ENCODE measurements at places on chromosomes 5 and 9. TPM values are rescaled to one million over a fixed set of nuclear protein-coding genes. Genes with fewer than 3 reads are reported as not detected.

DNA sequence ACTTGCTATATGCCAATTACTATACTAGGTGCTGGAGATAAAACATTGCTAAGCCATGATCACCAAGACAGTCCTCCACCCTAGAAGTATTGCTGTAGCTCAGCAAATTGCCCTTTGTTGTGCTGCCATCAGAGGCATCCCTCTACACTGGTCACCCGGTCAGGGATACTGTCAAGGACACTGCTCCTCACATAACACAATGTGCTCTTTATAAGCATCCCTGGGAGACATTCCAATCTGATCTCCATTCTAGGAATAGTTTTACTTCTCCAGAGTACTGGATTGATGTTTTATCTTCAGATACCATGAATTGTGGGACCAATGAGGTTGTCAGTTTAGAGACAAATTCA, 10.4 kb upstream of the DNAJA1 start:
- no peak for DNase-seq

DNA sequence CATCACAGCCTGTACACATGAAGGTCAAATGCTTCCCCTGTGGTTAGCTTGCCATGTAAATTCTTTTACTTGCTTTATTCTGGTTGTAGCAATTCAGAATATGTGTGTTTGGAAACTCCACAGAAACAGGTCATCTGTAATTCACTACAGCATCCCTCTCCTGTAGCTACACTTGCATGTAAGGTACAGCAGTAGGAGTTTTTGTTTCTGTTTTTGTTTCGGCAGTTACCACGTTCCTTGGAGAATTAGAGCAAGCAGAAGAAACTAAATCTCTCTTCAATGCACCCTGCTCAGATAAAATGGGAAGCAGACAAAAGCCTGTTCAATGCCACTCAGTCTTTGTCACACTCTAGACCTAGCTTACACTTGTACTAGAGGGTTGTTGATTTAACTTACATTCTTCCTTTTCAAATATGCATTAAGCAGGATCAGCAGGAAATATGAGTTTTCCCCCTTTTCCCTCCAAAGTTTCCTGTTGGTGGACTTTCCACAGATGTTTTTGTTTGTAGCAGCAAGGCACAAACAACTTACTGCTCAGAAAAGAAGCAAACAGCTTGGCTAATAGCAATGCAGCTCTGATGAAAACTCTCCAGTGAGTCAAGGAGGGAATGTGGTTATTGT, 80.9 kb downstream of the YIPF5 start:
- no peak for DNase-seq

DNA sequence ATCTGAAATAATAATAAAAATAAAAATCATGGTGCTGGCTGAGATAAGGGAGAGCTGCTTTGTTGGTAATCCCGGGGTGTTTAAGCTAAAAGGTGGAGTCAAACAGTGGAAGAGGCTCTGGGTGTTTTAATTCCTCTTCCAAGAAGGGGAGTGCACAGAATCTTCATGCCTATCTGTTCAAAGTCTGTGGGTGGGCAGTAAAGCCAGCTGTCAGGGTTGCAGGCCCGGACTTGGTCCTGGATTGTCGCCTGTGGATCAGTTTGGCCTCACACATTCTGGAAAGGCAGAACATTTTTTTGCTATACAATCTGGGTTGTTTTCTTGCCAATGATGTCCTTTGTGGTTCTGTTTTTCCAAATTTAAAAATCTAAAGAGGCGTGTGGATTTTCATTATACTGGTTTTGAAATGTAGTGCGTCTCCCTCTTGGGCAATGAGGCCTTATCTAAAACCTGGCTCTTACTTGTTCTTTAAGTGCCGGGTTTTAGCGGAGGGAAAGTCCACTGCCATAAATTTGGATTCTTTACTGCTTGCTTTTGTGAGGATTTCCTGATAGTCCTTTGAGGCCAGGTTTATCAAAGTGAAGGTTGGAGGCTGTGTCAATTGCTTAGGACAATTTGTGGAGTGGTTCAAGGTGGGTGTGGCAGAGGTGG, 5.8 kb downstream of the ANKDD1B start:
- DNase-seq: no peak

- peak; percentile 85 for DNase-seq
Observed at GRCh38 chr5:132388244-132389050, 18.9 kb downstream of the SLC22A5 start.

GRCh38 chr9:101311758-101312420, 72.9 kb downstream of the BAAT start:
- DNase-seq: no peak

- no peak for DNase-seq
Observed at GRCh38 chr5:180289966-180290365, 1.9 kb downstream of the MAPK9 start.

GRCh38 chr5:113487781-113488644, at the start of gene MCC:
Gene MCC, minus strand, starts transcription at chr5:113488453.
- DNase-seq: peak; percentile 88

DNA sequence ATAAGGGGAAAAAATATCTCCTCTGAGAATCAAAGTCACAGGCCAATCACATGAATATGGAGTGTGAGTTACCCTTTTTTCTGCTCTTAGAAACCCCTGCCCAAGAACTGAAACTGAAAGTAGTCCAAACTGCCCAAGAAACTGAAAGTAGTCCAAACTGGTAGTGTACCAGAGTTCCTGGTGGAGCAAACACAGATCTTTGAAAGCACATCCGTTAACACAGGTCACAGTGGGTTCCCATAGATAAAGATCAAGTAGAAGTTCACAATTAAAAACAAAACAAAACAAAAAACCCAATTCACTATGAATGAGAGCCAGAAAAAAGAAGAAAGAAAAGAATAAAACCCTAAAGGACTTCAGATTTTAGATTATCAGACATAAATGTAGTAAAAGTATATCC, 332.4 kb upstream of the EFNA5 start:
- DNase-seq: no peak

- DNase-seq: no peak
Observed at GRCh38 chr5:119828541-119828940, 199.2 kb downstream of the FAM170A start.

DNA sequence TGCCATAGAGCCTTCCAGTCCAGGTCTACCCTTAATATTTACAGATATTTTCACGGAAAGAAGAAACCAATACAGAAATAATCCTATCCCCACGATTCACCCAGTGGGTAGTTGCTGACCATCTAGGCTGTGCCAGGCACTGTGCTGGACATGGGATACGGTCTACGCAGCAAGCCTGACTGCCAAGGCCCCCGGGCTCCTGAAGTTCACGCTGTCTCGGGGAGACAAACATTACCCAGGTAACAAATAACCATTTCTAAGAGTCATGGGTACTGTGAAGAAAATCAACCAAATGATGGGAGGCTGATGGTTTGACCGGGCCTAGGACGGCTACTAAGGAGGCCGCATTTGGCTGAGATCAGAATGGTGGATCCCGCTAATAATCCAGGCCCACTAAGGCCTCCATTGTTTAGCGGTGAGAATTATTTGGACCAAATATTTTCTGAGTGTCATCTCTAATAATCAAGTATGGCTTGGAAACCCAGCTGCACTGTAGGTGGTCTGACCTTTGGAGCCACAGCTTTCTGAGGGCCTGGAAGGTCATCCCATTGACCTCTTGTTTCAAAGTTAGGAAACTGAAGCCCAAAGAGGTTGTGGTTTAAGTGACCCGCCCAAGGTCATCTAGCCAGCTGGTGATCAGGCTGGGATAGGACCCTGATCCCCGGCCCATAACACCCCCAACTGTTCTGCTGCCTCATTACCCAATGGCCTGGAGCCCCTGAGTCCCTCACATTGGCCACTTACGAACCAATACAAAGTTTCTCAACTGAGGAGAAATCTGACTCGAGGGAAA, 82.4 kb downstream of the AK8 start:
- no peak for DNase-seq

- DNase-seq: no peak
Observed at GRCh38 chr9:28801144-28801799, 1228.0 kb upstream of the C9orf72 start.

- no peak for DNase-seq
Observed at GRCh38 chr5:115661101-115661500, 35.3 kb upstream of the TMED7 start.

DNA sequence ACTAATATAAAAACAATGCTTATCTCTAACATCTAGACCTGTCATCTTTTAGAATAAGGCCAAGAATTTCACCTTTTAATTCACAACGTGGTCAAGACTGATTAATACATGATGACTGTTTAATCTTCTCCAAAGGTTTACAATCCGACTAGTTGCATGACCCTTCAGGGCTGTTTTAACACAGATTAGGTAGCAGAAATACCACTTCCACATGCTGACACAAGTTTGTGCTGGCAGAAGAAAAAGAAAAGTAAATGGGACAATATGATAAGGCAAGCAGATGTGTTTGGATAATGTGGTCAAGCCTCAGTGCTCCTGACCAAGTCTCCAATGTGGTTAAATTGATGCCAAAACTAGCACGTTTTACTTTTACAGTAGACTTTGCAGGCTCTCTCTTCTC, 31.1 kb downstream of the SEMA6A start:
- no peak for DNase-seq

DNA sequence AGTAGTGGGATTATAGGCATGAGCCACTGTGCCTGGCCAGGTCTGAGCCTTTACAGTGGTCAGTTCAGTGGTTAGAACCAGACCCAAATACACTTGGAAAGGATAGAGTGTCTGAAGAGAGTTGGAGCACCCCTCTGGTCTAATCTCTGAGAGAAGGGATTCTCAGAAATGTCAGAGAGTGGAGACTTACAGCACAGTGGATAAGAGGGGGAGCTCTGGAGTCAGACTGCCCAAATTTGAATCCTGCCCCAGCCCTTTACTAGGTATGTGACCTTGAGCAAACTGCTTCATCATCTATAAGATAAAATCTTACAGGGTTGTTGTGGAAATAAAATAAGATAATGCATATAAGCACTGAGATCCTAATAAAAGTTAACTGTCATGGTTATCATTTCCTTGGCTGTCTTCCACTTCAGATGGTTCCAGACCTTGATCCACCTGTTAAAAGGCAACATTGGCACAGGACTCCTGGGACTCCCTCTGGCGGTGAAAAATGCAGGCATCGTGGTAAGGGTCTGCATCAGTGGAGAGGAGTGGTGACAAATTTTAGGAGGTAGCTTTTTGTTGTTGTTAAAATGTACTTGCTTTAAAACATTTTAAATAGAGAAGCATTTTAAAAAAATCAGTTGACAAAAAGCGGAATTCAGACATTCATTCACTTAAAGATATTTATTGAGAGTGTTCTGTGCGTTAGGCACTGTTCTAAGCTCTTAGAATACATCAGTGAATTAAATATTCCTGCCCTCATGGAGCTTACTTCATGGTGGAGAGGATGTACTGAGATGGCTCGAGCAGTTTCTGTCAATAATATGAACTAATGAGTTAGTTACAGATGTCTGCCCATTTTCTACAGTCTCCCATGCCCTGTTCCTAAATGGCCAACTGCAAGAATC, 16.0 kb downstream of the SLC36A1 start:
- DNase-seq: no peak

SLC12A7 gene
- 23.5 TPM for total RNA-seq

NIPSNAP3A gene
- 23.8 TPM for total RNA-seq

ARHGEF39 gene
- total RNA-seq: 3.3 TPM

Data from sigmoid colon (tissue), 7 donors.